ENCODE measurements at places on chromosomes 1 and 21.

DNA sequence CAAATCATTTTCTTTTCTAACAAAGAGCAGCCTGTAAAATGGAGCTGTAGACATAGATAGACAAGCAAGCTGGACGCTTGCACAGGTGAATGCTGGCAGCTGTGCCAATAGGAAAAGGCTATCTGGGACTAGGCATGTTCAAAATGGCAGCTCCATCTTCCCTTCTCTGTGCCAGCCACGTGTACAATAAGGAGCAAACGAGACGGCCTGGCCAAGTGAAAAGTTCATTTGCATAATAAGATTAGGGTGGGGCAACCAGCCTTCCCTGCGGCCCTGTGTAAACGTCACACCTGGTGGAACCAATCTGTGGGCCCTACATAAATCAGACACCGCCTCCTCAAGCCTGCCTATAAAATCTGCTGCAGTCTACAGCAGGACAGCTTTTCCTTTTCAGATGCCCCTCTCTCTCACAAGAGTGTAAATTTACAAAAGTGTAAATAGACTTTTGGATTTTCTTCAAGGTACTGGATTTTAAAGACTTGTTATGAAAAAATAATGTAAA lies 16.6 kb upstream of the EDEM3 start:
- no peak for DNase-seq

DNA sequence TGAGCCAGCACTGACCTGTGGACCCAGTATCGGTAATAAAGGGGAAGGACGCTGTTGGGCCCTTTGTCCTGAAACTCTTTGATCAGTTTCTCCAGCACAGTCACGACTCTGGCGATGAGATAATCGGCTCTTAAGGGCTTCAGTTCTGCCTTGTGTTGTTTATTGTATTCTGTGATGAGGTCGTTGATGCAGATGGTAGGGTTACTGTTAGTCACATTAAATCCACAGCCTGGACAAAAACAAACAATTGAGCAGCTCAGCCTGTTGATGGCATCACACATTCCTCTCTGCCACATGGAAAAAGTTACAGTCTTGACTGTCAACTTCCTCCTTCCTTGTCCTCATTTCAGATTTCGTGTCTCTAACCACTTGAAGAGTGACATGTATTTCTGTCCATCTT lies 57.6 kb downstream of the SIM2 start:
- no peak for DNase-seq

GRCh38 chr1:245043611-245043940 lies 111.2 kb upstream of the KIF26B start:
- DNase-seq: no peak

- DNase-seq: no peak
Measured at GRCh38 chr1:49694251-49694827, 329.4 kb downstream of the AGBL4 start.
